ENCODE measurements at places on chromosomes 6 and 20.

GRCh38 chr6:37920667-37921066 is 101.1 kb downstream of the ZFAND3 start:
- DNase-seq, result no peak

DNA sequence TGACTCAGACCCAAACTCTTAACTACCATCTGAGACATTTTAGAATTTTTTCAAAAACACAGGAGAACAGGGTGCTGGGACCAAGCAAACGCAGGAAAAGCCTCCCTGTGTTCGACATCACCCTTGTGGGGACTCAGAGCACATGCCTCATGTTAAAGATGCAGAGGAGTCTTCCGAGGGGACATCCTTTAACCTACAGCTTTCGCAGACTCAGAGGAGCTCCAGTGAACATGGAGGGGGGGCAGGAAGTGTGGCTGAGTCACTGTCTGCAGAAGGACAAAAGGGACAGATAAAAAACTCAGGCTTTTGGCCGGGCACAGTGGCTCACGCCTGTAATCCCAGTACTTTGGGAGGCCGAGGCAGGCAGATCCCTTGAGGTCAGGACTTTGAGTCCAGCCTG is 15.1 kb downstream of the BMP7 start:
- DNase-seq, result no peak

DNA sequence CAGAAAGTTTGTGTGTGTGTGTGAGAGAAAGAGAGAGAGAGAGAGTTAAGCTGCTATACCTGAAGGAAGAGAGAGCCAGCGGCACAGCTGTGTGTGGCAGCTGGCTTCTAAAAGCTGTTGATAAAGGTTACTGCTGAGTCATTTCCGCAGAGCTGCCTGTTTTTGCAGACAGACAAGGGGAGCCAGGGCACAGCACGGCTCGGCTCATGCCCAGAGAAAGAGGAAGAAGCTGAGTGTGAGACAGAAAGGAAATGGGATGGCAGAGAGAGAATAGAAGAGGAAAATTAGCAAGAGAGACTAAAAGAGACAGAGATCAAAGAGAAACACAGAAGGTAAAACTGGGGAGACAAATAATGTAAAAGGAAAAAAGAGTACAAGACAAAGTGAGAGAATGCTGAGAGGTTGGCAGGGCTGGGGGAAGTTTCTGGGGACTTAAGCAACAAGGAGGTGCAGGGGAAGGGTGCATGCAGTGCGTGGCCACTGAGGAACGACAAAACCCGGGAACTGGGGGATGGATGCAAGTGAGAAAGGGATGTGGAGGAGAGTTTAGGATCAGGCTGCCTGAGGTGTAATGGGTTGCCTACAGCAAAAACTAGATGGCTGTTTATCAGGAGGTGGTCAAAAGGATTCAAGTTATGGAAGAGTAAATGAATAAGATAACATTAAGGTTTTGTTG is 22.7 kb downstream of the HLA-A start:
- peak; percentile 86 for DNase-seq

DNA sequence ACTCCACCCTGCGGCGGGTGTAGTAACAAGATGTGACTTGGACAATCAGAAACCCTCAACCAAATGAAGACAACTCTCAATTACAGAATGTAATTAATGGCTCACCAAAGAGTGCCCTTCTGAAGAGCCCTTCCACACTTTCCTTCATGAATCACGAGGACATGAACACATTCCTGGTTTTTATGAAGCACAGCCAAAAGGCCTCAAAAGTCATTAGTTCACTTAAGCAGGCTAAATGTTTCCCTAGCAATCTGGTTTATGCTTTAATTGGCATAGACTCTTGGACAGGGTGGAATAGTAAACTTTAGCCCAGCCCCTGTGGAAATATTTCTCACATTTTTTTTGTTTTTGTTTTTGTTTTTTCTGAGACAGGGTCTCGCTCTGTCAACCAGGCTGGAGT is 20.5 kb downstream of the CPNE5 start:
- no peak for DNase-seq

GRCh38 chr6:146911635-146912215 is 292.5 kb upstream of the STXBP5 start:
- no peak for DNase-seq

GRCh38 chr6:37298958-37299357 is 41.0 kb upstream of the TMEM217 start:
- no peak for DNase-seq

DNA sequence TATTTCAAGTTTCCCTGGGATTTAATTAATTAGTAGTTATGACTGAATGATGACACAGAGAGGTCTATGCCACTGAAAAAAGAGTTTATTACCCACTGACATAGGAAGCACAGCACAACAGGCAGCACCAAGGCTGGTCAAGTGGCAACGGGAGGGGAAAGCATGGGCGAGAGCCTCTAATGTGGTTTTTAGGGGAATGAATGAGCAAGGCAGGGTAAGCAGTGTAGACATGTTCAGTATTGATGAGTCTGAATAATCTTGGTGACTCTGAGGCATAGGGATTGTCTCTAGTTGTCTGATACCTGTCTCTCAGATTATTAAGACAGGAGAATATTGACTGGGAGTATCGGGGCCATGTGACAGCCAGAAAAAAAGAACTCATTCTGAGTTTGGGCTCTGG is 46.3 kb downstream of the RPP21 start:
- no peak for DNase-seq

DNA sequence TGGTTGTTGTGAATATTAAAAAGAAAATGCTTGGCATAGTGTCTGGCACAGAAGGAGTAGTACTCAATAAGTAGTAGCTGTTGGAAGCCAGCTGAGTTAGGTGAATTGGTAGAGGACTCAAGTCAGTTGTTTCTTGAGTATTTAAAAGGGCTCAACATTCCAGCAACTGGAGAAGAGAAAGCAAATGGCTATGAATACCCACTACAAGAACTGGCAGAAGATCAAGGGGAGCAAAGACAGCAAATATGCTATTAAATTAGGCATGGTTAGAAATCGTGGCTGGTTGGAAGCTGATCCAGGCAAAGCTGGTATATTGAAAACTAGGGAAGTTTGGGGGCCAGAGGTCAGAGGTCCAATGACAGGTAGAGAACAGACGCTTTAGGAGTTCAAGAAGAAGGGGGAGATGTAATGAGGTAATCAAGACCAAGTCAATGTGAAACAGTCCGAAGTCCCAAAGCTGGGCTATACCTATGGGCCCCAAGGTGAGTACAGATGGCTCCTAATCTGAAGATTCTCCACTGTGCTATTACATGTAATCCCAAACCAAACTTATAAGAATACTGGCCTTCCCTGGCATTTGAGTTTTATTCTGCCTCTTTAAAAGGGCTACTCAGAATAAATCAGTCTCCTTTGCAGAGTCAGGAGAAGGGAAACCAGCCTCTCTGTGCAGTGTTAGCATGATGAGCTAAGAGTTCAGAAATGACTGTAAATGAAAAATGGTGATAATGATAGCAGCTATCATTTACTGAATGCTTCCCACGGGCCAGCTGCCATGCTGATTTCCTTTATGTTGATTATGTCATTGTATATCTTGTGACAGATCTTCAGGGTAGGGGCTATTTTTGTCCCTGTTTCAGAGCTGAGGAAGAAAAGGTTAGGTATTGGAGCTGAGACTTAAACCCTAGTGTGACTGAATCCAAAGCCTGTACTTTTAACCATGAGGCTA is 122.3 kb downstream of the ANKS1A start:
- DNase-seq, result no peak

GRCh38 chr20:43022568-43022967 is 167.1 kb downstream of the PTPRT start:
- no peak for DNase-seq

- no peak for DNase-seq
Observed at GRCh38 chr6:109229536-109229935, 134.2 kb downstream of the CEP57L1 start.

DNA sequence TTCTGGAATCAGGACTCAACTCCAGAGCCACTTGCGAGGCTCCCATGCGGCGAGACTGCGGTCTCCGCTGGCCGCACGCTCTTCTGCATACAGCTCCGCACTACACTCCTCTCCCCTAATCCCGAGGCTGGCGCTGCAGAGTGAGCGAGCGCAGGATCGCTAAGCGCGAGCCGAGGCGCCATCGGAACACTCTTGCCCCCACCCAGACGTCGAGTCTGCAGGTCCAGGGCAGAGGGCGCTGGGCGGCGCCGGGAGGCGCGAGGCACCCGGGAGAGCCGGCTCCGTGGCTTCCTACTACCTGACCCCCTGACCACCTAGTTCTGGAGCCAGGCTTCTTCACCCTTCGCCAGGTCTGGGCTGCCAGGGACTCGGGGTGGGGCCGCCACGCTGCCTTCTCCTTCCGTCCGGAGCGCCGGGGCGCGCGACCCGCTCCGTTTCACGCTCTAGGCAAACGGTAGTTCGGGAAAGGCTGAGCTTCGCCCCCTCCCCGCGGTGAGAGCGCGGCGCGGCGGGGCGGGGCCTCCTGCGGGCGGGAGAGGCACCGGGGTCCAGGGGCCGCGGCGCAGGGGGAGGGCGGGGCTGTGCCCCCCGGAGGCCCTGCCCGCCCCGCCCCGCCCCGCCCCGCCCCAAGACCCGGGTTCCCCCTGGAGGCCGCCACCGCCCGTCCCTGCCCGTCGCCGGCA is 5.4 kb upstream of the TUBB2A start:
- peak; percentile 79 for DNase-seq

DNA sequence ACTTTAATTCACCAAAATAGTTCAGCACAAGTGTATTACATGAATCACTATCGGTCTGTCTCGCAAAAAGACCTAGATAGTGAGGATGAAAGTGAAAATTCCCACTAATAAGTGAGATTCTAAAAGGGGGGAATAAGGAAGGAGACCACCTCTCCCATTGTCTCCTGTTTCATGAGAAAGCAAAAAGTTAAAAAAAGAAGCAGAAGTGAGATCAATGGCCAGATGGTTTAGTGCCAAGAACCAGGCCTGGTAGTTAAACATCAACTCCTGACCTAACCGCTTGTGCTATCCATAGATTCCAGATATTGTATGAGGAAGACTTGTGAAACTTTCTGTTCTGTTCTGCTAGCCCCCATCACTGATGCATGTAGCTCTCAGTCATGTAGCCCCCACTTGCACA is 293.0 kb downstream of the RNGTT start:
- DNase-seq, result no peak

DNA sequence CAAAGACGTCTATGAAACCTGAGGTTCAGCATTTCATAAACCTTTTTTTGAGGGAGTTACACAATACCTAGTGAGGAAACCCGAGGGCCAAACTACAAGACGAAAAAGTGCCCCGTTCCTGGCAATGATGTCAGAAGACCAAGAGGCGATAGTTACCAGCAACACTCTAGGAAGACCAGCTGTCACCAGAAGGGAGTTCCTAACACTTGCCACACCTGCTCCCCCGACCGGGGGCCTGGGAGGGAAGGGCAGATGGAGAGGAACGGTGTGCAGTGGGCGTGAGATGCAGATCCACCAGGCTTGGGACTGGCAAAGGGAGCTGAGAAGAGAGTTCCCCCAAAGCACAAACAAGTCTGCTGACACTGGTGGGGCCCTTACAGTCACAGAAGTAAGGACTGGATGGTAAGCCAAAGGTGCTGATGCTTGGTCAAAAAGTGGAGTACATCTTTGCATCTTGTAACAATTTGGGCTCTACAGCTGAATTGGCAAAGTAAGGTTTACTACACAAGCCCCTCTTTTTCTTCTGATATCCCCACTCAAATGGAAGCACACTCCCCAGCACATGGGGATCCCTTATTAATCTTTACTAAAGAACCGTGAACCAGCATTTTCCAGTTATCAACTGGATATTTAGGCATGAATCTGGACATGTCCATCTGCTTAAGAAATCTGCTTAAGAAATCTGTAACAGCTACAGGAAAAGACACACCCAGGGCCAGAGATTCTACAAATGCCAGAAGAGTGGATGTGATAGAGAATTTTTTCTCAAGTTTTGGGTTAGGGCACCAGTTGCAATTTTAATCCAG is 38.5 kb downstream of the PANK2 start:
- no peak for DNase-seq

DNA sequence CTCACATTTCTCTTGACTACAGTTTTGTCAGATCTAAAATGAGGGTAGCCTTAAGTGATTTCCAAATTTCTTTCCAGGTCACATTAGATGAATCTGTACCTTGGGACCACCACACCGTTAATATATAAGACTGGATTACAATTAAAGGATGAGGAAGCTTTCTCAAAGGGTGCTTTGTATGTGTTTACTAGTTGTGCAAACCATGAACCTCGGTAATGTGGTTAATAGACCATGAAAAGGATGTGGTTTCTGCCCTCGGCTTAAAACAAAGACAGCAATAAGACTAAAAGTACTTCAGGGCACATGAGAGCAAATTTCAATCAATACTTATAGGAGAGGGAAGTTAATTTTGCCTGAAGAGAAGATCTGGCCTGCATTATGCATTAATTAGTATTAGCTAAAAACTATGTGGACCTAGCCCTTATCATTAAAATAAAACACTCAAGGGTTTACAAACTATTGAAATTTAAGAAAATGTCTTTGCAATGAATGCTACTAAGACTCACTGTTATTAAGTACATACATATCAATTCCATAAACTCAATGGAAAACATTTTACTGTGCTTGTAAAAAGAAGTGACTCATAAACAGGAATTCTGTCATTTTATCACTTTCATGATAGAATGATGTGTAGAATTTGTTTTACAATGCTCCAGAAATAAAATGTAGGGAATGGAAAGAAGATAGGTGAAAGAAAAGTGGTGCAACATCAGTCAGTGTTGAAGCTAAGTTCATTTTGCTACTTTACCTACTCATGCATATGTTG is 936 bp upstream of the TMX4 start:
- DNase-seq, result no peak

GRCh38 chr6:152087096-152087495 is 279.6 kb downstream of the ESR1 start:
- no peak for DNase-seq

DNA sequence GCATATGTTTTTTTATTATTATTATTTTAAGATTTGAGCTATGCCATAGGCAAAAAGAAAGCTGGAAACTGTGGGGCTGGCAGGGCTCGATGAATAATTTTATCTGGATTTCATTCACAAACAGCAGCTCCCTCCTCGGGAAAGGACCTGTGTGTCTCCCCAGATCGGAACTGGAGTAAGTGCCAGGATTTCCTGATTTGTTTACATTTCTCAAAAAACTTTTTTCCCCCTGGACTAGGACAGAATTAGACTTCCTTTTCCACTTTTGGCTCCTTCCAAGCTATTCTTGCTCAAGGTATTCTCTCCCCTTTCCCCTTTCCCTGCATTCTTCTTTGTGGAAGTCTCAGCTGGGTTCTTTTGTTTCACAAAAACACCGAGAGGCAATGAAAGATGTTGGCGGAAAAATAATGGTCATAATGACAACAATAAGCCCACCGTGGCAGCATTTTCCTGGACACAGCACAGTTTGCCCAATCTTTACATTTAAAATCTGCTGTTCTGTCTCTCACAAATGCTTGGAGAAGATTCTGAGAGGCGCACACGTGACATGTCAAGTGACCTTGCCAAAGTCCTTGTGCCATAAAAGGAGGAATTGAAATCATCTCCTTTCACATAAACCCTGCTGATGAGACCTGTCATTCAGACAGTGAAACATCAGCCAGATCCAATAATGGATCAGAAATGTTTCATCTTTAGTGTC is 85.8 kb upstream of the PREP start:
- DNase-seq, result no peak

- DNase-seq, result peak; percentile 15
Observed at GRCh38 chr6:79536585-79536953, 661 bp downstream of the LCA5 start.
